Effector memory CD8-positive, alpha-beta T cell (primary cell): ENCODE measurements at places on chromosomes 11 and 22.

DNA sequence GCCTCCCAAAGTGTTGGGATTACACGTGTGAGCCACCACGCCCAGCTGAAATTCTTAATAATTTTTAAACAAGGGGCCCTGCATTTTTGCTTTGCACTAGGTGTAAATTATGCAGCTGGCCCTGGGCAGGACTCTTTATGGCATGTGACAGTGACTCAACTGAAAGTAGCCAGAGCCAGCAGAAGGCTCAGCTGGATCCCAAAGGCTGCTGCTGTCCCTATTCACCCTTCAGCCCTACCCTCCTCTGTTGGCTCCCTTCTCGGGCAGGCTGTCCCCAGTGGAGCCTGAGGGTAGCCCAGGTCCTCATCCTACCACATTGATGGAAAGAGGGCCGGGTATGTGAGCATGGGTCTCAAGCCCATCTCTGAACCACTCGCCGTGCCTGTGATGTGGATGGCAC, 45.6 kb downstream of the CD82 start:
- DNase-seq, result no peak

DNA sequence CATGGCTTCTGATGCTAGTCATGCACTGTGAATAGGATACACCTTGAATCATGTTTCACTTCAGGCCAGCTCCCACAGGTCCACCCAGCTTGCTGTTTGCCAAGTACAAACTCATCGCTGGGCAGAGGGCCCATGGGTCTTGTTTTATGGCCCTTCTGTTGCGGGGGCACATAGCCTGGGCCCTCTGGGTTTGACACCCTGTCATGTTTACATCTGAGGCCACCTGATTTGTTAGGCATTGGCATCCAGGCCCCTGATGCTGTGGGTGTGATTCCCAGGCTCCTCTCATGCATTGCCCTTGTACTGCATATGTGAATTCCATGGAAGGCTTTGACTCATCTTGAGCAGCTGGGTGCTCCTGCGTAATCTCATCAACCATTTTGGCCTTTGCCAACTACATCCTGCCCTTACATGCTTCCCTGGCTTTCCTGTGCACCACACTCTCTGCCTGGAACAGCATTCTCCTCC, 32.6 kb downstream of the PPFIBP2 start:
- DNase-seq, result no peak

- DNase-seq, result peak; percentile 71
These were observed 57.1 kb downstream of the PARVB start for GRCh38 chr22:44080936-44081861.

GRCh38 chr11:117458275-117459122, 130.8 kb downstream of the CEP164 start:
- DNase-seq, result no peak

GRCh38 chr11:131372234-131372962, 2.0 kb downstream of the NTM start:
- no peak for DNase-seq

GRCh38 chr22:35812600-35812999, 94.9 kb downstream of the APOL5 start:
- no peak for DNase-seq

DNA sequence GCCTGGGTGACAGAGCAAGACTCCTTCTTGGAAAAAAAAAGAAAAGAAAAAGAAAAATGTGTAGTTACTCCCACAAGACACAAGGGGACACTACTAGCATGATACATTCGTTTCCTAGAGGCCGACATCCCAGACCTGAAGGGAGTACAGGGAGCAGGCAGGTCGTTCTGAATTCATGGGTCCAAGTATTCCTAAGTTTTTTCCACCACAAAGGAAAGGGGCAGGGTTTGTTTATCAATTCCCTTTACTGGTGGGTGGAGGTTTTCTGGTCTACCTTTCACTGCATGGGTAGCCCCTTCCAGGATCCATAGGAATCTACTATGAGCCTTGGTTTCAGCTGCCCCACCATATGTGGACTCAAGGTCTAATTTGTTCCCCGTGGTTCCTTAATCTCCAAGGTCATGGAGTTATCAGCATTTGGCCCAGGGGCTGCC, 11.8 kb downstream of the TIGD3 start:
- DNase-seq, result peak; percentile 38

- DNase-seq, result peak; percentile 92
These were observed at the start of gene PICALM for GRCh38 chr11:86068951-86069407. Gene PICALM, minus strand, starts transcription at chr11:86069084. Its CDS starts 304 bp downstream, at chr11:86068780.

DNA sequence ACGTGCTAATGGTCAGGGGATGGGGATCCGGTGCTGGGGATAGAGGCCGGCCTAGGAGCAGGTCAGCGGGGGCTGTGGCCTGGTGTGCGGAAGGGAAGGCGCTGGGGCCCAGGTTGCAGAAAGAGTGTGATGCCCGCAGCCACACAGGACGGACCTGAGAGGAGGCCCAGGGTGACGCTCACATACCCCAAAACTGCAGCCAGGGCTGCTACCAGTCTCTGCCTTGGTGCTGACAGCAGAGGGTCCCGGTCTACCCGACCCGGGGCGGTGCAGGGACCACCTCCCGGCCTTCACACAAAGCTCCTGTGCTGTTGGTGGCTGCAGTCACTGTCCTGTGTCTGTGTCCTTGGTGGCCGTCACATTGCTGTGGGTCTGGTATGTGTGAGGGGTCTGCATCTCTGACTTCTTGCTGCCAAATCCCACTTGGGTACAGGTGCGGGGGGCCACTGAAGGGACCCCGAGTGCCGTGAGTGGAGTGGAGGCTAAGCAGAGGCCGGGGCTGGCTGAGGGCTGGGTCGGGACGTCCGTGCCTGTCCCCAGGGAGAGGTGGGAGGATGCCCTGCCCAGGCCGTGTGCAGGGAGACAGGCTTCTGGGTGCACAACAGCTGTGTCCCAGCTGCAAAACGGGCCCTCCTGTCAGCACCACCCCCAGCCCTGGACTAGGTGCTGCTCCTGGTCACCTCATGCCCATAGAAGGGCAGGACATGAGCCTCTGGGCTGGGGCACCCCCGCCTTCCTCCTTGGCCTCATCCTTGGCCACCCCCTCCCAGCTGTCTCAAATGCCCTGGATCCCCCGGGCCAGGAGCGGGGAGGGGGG, 1.5 kb downstream of the LSP1 start:
- DNase-seq, result no peak

GRCh38 chr11:111421251-111421650, 42.2 kb upstream of the POU2AF1 start:
- DNase-seq, result no peak

GRCh38 chr11:83666149-83666548, 380.0 kb upstream of the CCDC90B start:
- DNase-seq, result no peak

DNA sequence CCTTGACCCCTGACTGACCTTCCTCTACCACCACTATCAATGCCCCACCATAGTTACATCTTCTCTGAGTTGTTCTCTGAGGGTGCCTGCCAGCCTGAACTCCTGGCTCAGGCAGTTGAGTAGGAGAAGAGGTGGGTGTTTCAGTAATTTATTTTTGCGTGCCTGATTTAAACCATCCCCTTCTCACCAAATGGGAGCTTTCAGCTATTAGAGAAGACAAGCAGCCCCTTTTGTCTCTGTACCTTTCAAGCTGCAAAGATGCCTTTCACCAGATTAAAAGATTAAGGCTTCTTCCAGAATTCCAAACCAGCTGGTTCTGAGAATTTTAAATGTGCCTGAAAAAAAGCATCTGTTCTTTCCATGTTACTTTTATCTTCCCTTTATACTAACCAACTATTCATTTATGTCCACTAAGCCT, 223.8 kb downstream of the FAM76B start:
- no peak for DNase-seq

- no peak for DNase-seq
These were observed 137.1 kb downstream of the ADAMTS15 start for GRCh38 chr11:130585545-130585944.

- DNase-seq, result no peak
These were observed 1.1 kb upstream of the CD81 start for GRCh38 chr11:2375964-2376551.

GRCh38 chr11:127028648-127029047, 28.1 kb upstream of the KIRREL3 start:
- DNase-seq, result no peak

GRCh38 chr22:37943136-37943824, 10.1 kb downstream of the C22orf23 start:
- DNase-seq, result no peak
